ENCODE measurements at places on chromosomes 12 and 14. TPM values are rescaled to one million over a fixed set of nuclear protein-coding genes. Genes with fewer than 3 reads are reported as not detected.

- no peak for DNase-seq
Measured at GRCh38 chr14:87065366-87065765, 927.6 kb downstream of the GALC start.

DNA sequence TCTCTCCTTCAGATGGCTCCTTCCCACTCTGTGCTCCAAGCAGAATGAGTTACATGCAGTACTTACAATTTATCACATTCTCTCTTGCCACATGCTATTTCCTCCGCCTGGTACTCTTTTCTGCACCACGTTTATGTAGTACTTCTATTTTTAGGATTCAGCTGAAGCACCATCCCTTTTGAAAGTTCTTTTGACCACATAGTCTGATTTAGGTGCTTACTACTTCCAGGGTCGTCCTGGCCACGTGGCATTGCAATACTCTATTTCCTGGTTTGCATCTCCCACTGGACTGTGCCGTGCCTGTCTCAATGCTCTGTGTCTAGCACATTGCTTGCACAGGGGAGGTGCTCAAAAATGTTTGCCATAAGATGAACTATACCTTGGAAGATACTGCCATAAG lies 16.3 kb upstream of the TBC1D30 start:
- DNase-seq: no peak

DNA sequence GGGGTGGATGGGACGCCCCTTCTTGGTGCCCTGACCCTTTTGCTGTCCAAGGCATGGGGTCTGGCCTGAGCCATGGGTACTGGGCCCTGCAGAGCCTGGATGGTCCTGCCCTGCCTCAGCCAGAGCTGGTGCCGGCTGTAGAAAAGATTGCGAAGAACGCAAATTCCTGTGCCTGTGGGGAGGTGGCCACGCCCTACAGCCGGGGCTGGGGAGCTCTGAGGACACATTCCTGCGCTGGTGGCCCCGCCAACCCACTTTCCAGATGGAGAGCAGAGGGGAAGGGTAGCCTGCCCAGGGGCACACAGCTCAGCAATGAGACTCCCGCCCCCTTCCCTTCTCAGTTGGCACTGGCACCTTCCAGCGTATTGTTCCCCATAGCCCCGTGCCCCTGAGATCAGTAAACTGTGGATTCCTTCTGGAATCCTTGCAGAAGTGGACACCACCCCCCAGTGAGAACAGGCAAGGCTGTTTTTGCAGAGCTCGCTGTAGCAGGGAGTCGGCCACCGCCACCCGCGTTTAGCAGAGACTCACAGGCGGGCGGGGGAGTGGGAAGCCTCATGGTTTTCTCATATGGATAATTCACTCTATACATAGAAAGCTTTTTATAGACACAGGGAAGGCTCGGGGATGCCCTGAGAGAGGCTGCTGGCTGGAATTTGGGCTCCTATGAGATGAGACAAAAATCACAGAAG lies 8.6 kb downstream of the INF2 start:
- DNase-seq: no peak

GRCh38 chr14:20427231-20428009 lies 8.5 kb downstream of the KLHL33 start:
- no peak for DNase-seq

DNA sequence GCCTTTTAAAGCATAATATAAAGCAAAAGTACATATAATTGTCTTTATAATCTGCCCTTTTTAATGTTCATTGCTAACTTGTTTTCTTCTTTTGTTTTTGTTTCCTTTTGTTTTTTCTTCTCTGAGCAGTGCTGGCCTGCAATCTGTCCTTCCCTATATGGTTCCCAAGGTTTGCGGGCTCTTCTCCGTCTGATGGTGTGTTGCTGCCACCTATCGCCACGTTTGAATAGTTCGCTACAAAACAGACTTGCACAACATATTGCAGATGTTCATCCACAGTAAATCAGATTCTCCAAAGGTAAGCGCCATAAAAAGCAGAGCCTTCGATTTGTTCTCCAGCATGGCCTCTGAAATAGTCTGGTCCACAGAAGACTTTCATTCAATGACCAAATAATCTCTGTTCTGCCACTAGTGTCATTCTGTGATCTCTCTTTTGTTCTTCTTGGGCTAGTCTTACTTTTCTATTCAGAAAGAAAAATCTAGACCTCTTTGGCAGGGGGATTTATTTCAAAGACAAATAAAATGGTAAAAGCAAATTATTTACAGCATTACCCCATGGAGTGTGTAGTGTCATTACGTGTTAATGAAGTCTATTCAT lies 33.5 kb downstream of the C12orf50 start:
- DNase-seq: peak; percentile 56

GRCh38 chr12:7099290-7099996 lies 7.2 kb upstream of the C1R start:
- no peak for DNase-seq

DNA sequence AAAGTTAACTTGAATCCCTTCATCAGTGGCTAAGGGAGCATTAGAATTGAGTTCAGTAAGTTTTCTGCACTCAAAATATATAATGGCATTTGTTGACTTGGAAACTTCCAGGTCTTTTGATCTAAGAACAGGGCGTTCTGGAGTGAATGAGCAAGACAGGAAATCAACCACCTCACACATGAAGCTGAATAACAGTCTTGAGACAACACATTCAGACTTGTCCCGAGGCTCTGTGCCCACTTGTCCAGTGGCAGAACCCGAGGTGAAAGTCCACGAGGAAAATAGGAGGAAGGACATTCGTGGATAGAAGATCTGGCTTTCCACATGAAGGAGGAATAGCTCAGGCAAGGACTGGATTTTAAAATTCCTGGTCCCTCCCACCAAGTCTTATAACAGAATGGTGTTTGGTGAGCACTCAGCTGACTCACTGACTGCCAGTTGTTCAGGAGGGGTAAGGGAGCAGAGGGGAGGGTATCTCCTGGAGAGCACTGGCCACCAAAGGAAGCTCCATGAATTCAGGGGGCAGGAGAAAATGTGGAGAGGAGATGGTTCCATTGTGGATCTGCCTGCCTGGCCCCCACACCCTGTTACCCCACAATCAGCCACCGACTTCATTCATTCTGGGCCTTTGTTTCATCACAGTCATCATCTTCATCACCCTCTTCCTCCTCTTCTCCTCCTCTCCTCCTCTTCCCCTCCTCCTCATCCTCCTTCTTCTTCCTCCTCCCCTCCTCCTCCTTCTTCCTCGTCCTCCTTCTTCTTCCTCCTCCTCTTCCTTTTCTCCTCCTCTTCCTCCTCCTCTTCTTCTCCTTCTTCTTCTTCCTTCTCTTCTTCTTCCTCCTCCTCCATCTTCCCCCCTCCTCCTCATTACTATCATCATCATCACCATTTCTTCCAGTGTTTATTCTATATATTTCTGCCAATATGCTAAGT lies 620.1 kb downstream of the MED13L start:
- DNase-seq: no peak

- no peak for DNase-seq
Measured at GRCh38 chr12:18552829-18553228, 185.0 kb downstream of the PLCZ1 start.

- peak; percentile 47 for DNase-seq
Measured at GRCh38 chr14:96204151-96205058, at the start of gene BDKRB2. TSS of gene BDKRB2 (plus strand) at chr14:96204839. CDS start at chr14:96237108, 32,269 bp downstream.

LYZ gene
- 0.26 TPM for total RNA-seq

SLC24A4 gene
- total RNA-seq: 0.26 TPM

DBX2 gene
- total RNA-seq: not detected

PHETA1 gene
- 34.8 TPM for total RNA-seq
